ENCODE measurements at places on chromosomes 4 and X. TPM values are rescaled to one million over a fixed set of nuclear protein-coding genes. Genes with fewer than 3 reads are reported as not detected.

P2RY10 gene
- total RNA-seq = not detected

- H3K27ac ChIP-seq = no peak overlapping the region
- H3K4me1 ChIP-seq = no peaks in the 10 kb centered on the region
- DNase-seq = no peak
- H3K27me3 ChIP-seq = no peaks in the 10 kb centered on the region
- no peaks in the 10 kb centered on the region for H3K36me3 ChIP-seq
Observed at GRCh38 chrX:140355922-140356321, 148.9 kb downstream of the SOX3 start.

GRCh38 chr4:94156826-94157225 lies 50.8 kb upstream of the SMARCAD1 start:
- no peak overlapping the region for H3K4me3 ChIP-seq
- H3K4me1 ChIP-seq = no peaks in the 10 kb centered on the region
- H3K36me3 ChIP-seq = no peaks in the 10 kb centered on the region
- DNase-seq = no peak

GRCh38 chrX:3384327-3384726 lies 37.9 kb upstream of the MXRA5 start:
- no peak for DNase-seq
- no peak overlapping the region for H3K27ac ChIP-seq
- H3K27me3 ChIP-seq = no peaks in the 10 kb centered on the region
- H3K36me3 ChIP-seq = no peaks in the 10 kb centered on the region
- peaks cover 10% of the 10 kb centered on the region for H3K4me1 ChIP-seq
- no peak overlapping the region for H3K4me3 ChIP-seq

RIBC1 gene
- total RNA-seq = 0.39 TPM

CLCN4 gene
- total RNA-seq = 10.9 TPM

- no peak overlapping the region for H3K4me3 ChIP-seq
- H3K4me1 ChIP-seq = no peaks in the 10 kb centered on the region
- H3K27me3 ChIP-seq = no peaks in the 10 kb centered on the region
- no peaks in the 10 kb centered on the region for H3K36me3 ChIP-seq
Observed at GRCh38 chrX:134365904-134366303, 94.1 kb upstream of the HPRT1 start.

FGFBP2 gene
- total RNA-seq = not detected

DNA sequence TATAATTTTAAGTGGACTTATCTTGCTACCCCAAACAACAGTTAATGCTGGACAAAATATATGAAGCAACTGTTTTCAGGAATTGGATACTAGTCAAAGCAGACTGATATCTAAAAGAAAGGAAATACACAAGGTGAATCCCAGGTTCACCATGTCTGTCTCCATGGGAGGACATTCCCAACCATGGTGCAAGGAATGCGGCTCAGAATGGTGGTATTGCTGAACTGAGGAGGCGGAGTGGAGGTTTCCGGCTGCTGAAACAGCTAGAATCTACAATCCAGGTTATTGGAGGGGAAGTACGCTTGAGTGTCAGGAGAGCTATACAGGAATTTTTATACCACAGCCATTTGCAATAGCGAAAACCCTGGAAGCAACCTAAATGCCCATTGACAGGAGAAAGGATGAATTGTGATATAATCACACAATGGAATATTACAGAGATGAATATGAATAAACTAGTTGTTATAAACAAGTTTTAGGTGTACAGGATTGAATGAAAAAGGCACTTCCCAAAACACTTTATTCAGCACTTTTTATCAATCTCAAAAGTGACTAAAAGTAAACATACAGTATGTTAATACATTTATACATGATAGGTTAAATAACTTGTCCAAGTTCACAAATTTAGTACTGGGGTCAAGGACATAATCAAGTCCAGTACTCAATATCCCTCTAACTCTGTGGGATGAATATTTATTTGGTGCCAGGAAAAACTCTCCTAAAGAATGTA lies 9.0 kb downstream of the HMGB2 start:
- H3K4me1 ChIP-seq = no peaks in the 10 kb centered on the region
- peaks cover 26% of the 10 kb centered on the region for H3K36me3 ChIP-seq
- H3K27me3 ChIP-seq = no peaks in the 10 kb centered on the region
- DNase-seq = no peak
- H3K4me3 ChIP-seq = no peak overlapping the region
- H3K27ac ChIP-seq = no peak overlapping the region

SULT1E1 gene
- total RNA-seq = not detected
